NCI-H2081 treated with DMSO at 0.1 percent for 48 hours (cell line): ENCODE measurements at places on chromosomes 5 and 9.

- DNase-seq = no peak
These were observed 156.4 kb downstream of the DAB2IP start for GRCh38 chr9:121807823-121808278.

GRCh38 chr5:77066184-77066583 is 20.9 kb downstream of the ZBED3 start:
- no peak for DNase-seq

GRCh38 chr5:139863855-139864558 is 68.4 kb downstream of the PSD2 start:
- DNase-seq = no peak

DNA sequence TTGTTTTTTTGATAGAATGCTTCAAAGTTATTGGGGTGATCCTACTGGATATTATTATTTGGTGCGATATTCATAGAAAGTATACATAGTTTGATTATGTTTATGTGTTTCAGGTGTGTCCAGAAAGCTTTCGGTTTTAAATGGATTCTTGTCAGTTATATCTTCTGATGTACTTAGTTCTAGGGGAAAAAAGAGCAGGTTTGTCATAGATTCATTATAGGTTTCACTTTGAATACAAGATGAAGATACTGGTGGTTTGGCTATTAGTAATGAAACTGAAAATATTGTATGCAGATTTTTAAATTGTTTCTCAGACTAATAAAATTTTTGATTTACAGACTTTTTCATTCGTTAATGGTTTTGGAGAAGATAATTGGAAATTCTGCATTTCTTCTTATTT is 98.9 kb downstream of the MAN2A1 start:
- DNase-seq = no peak

DNA sequence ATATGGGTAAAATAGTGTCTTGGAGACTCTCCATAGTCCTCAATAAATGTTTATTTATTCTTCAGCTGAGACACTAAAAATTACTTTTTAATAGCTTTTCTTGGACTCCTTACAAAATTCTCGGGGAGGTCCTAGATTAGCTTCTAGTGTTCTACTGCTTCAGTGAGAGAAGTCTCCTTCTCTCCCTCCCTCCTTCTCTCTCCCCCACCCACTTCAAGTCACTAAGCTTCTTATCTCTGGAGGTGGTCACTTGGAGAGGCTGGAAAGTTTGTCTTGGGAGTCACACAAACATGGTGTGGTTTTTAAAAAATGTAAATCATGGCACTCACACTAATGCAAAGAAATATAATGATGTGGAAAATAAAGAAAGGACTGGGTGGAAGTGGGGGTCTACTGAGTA is 64.1 kb downstream of the SEMA6A start:
- DNase-seq = no peak
